EL (cell line): ENCODE measurements at places on chromosomes 5 and 9.

DNA sequence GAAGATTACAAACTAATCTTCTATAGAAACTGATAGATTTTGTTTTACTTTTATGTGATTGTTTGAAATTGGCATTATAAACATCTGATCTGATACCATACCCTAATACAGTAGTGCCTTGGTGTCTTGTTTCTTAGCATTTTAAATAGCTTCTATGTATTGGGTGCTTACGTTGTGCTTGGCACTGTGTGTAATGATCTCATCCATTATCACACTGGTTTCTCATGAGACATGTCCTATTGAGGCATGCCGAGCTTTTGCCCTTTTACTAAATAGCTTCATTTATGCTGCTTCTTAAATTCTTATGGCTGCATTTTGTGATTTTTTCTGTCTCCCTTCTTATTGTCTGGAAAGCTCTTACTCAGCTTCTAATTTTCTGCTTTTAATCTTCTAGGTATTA, 48.2 kb upstream of the TLR4 start:
- DNase-seq = no peak

DNA sequence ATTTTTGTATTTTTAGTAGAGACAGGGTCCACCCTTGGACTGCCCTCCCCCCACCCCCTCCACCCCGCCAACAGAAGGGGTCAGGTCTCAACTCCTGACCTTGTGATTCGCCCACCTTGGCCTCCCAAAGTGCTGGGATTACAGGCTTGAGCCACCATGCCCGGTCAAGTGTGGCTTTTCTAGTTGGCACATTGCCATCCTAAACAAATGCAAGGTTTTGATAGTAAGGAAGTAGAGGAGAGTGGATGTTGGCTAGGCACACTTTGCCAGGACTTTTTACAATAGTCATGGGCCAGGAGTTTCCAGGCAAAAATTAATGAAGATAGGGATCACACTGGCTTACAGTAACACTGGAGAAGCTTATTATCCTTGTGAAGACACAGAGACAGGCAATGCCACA, 62.4 kb downstream of the GALNT12 start:
- no peak for DNase-seq

DNA sequence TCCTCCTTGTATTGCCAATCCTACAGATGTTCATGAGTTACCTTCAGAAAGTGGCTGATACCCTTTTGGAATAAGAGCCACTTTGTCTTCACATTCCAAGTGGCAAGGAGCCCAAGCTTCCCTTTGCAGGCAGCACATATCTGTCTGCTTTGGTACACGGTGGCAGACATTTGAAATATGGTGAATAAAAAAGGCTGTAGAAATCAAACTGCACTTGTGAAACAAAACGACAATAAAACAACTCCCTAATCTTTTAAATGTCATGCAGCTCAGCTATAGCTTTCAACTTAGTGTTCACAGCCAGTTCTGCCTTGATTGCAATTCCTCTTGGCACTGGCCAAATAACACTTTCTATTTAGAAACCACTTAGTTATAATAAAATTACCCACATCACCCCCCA, 35.0 kb upstream of the DMAC1 start:
- DNase-seq = no peak

GRCh38 chr5:165139721-165140120, 1634.3 kb downstream of the MAT2B start:
- DNase-seq = no peak

- no peak for DNase-seq
These were observed 176.1 kb downstream of the TRPM3 start for GRCh38 chr9:70945301-70945700.

DNA sequence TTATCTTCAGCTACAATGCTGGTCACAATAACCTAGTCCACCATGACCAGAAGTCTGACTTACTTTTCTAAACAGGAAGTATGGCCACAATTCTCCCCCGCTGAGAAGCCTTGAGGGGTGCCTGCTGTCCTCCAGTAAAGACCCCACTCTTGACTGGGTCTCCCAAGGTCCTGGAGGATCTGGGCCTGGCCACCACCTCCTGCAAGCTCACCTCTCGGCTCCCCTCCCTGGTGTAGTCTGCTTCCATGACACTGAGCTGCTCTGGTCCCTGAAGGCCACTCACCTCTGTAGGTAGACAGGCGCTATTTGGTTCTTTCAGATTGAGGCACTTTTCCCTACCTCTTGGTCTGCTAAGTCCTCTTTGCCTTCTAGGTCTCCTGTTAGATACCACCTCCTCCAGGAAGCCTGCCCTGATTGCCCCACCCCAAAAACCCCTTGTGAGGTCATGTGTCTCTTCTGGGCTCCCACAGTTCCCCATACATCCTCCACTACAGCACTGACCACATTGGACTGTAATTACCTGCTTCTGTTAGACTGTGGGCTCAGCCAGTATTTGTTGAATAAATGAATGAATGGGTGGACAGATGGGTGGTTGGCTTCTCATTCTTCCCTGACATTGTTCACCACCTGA, 62.6 kb upstream of the IER5L start:
- no peak for DNase-seq

DNA sequence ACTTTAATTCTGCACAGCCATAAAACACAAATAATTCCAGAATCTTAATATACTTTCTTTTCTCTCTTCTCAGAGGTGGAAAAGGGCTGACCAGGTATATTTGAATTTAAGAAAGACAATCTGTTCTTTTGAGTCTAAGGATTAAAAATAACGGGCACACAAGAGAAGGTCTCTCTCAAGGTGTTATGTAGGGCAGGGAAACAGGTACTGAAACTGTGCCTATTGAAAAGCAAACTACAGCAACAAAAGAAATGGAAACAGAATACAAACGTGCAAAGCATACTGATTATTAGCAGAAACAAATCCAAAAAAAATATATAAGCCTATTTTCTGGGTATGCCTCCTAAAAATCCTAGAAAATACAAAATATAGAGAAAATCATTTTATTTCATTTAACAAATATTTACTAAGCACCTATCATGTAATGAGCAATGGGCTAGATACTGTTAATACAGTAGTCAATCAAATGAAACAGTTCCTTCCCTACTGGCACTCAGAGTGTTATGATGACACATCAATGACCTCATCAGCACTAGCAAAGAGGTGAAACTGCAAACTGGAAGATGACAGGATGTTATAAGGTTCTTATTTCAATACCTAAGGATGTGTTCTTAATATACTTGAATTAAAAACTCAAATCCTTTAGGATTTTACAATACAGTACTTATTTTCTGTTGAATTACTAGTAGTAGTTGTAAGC, 87.7 kb downstream of the AUH start:
- peak; percentile 68 for DNase-seq

GRCh38 chr9:127011772-127012171, 97.2 kb downstream of the RALGPS1 start:
- DNase-seq = no peak

GRCh38 chr9:136587944-136588662, 42.3 kb upstream of the NOTCH1 start:
- DNase-seq = no peak

GRCh38 chr5:92567831-92568450, 1013.1 kb downstream of the NR2F1-AS1 start:
- no peak for DNase-seq

DNA sequence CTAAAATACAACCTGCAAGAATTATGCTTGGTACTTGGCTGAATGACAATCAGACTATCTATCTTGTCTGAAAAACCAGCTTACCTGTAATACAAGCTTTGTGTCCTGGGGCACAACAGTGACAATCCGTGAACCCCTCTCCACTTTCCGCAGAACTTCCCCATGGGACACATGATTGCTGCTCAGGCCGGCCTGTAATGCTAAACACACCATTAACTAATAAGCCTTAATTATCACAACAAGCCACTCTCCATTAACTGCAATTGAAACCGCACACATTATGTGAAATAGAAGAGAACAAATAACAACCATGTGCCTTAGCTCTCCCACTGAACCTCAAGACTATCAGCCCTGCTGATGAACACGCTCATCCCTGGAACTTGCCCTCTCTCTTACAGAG, 33.7 kb downstream of the ELP1 start:
- DNase-seq = no peak

DNA sequence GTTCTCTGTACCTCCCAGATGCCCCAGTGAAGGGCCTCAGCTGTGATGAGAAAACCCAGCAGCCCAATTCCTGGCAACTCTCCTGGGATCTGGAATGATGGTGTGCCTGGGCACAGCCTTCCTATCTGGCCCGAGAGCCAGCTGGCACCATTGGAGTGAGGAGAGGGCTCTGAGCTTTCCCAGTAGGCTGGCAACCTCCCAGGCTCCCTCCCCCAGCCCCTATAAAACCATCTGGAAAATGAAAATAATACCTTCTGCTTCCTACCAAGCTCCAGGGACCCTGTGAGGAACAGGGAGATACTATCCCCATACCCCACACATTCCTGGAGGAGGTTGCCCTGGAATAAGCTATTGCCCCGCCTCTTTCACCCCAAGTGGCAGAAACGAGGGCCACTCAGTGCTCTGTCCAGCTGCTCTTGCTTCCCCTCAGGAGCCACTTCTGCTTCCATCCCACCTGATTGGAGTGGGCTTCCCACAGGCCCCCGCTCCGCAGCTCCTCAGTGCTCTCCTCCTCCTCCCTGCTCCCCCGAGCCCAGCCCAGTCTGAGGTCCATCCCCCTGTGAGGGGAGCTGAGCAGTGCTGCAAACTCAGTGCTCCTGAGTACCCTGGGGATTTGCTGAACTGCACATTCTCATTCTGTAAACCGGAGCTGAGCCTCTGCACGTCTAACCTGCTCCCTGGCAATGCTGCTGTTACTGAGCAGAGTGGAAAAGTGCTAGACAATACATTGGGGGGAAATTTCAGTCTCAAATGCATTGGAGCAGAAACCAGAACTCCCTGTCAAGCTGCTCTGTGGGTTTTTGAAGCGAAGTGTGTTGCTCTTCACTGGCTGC, 74.7 kb downstream of the THBS4 start:
- no peak for DNase-seq

DNA sequence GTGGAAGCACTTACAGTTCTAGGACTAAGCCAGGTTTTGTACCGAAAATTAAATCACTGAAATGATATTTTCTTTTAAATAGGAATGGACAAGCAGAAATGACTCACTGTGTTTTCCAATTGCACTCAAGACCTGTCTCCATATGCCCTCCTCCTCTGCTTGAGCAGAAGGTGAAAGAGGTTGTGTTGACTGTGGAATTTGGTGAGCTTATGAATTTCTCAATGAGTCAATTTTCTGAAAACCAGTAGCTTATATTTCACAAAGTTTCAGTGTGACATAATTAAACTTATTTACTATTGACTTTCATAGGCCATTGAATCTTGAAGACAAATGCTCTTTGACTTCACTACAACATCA, 249.9 kb downstream of the NPR3 start:
- DNase-seq = peak; percentile 16

- peak; percentile 48 for DNase-seq
These were observed 48.0 kb downstream of the IPO11 start for GRCh38 chr5:62460578-62460983.

- DNase-seq = no peak
These were observed 27.0 kb downstream of the SPINK5 start for GRCh38 chr5:148090773-148091250.

DNA sequence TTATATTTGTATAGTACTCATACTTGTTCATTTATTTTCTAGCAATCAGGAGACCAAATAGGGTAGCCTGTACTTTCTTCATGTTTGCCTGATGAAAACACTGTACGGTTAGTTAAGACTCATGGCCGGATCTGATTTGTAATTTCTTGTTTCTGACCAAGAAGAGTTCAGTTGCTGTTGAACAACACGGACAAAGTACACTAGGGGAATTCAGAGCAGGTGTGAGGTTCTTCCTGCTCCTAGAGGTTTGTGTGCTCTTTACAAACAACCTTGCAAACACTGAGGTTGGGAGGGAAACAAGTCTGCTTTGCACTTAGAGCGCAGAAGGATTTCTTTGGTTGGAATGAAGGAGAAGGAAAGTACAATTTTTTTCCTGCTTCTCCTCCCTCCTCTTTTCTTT, 69.7 kb downstream of the TRIO start:
- DNase-seq = no peak

DNA sequence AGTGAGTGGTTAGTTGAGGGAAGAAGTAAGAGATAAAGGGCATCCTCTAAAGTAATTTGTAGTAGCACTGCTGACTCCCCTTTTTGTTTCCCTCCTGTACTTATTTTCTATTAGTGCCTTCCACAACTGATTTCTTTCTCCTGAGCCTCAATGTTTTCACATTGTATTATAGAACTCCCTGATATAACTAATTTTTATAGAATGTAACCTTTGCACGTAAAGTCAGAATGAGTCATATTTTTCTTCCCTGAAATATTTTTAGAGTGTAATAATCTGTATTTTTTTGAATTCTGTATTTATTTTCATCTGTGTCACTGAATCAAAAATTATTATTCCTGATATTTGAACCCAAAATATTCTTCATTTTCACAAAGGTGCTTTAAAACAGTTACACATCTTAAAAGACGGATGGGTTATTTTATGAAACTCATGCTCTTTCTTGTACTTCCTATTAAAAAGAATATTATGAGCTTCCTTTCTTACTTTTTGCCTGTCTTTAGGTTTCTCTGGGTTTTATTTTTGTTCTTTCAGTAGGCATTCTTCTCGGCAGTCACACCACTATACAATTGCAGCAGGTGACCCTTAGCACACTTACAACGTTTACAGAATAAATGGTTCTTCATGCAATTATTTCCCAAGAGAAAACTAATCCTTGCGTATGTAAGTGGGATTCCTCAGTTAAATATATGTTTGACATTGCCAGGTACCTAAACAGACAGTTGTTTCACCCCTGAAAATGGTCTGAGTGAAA, 30.5 kb upstream of the DMRTA1 start:
- DNase-seq = peak; percentile 18

DNA sequence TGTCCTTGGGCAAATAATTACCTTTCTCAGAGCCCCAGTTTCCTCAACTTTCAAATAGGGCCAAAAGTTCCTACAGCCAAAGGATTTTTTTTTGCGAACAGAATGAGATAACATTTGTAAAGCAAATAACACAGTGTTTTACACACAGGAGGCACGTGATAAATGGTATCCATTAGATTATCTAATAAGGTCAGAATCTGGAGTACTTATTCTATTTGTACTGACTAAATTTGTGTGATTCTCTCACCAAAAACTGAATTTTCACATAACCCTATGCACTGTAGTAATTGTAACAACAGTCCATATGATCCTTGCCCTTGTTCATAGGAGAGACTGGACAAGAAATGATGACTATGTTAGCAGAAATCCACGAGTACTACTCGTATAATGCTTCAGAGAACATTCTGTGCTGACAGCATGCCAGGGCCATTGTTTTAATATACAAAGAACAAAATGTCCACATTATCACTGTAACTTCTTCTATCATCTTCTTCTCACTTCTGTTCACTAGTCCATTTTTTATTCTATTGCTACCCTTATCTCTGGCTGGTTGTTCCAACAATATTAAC, 13.9 kb upstream of the FEM1C start:
- peak; percentile 28 for DNase-seq

DNA sequence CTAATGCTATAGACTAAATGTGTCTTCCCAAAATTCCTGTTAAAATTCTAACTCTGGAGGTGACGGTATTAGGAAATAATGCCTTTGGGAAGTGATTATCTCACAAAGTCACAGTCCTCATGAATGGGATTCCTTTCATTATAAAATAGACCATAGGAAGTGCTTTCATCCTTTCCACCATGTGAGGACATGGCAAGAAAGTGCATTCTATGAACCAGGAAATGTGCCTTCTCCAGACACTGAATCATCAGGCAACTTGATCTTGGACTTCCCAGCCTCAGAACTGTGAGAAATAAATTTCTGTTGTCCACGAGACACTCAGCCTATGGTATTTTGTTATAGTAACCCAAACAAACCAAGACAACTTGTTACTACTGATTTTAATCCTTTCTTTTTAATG, 582.4 kb upstream of the C9orf72 start:
- no peak for DNase-seq
